Suppressor macrophage (primary cell): ENCODE measurements at places on chromosomes 1 and 21.

- peak; percentile 48 for DNase-seq
Observed at GRCh38 chr1:41846625-41847405, 71.9 kb downstream of the HIVEP3 start.

- no peak for DNase-seq
Observed at GRCh38 chr1:22263359-22263758, 120.5 kb upstream of the WNT4 start.

DNA sequence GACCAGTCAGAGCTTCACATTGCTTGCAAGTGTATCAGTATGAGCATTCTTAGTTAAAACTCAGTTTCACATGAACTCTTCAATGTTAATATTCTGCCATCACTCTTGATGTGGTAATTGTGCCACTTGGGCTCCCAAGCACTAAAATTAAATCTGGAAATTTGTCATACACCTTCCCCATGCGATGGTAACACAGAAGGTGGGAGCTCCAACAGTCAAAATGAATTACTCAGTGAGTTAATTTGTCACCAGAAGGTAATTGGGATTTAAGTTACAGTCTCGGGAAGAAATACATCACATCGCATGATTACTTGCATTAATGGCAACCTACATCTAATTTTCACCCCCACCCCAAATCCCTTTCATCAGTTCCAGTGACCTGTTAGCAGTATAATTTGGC is 376.5 kb upstream of the DAB1 start:
- DNase-seq, result no peak

- no peak for DNase-seq
Observed at GRCh38 chr1:56816264-56816663, 2.9 kb downstream of the FYB2 start.

DNA sequence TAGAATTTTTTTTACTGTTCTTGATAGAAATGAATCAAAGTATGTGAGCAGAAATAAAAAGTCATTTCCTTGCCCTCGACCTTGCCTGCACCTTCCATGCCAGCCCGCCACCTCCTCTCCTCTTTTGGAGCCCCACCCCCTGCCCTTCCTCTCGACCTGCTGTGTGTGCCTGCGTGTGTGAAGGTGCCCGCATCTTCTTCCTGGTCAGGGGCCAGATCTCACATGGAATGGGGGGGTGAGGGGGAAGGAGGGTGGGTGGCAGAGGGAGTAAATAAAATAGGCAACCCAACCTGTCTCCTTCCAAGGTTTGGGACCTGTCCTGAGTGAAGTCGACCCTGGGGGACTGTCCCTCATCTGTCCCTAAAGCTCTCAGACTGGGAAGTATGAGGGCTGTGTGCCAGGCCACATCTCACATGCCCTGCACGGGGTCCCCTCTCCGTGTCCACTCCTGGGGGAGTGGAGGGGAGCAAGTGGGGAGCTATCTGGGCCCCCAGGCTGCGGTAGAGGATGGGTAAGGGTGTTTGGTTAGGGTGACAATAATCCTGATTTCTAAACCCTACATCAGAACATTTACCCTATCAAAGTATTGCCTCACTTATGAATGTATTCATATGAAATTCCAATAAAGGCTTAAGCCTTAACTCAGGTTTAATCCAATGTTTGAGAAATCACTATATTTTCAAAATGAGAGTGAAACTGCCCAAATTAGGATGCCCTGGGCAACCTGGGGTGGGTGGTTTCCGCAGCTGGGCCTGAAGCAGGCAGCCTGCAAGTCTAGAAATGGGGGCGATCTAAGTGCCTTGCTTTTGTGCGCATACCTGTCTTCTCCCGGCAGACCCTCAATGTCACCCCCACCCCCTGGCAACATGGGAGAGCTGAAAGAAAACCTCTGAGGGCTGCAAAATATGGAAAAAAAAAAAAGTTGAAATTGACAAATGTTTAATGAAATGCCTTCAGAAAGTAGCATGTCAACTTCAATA is 15.4 kb downstream of the AMPD2 start:
- no peak for DNase-seq

DNA sequence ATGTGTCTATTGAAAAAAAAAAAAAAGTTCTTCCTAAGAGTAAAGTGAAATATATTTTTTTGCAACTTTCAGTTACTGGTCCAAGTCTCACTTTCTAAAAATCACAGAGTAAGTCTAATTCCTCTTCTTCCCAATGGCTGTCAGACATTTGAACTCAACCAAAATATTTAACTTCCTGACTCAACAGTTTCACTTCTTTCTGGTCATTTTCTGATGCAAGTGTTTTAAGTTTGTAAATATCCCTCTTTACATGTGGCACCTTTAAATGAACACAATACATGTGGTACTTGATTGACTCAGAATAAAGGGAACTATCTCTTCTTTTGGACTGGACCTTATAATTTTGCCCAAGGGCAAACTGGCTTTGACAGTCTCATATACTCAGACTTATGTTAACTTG is 76.7 kb downstream of the ASH1L start:
- DNase-seq, result no peak

DNA sequence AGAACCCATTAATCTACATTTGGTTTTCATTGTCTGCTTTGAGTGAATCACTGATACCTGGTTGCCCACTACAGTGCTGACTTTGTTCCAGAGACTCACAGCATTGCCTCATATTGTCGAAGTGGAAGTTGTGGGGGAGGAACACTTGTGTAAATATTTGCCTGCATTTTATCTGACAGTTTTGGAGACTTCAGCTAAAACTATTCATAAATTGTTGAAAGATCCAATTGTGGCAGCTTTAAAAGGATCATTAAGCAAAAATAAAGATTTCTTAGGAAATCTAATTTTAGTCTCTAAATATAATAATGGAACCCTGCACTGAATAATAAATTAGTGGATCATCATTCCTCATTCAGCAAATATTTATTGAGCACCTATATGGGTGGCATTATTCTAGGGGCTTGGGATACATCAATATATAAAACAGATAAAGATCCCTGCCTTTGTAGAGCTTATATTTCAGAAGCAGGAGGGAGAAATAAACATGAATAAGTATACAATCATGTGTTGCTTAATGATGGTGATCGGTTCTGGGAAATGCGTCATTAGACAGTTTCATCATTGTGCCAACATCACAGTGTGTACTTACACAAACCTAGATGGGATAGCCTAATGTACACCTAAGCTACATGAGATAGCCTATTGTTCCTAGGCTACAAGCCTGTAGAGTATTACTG is 73.5 kb downstream of the OSBPL9 start:
- DNase-seq, result peak; percentile 78

DNA sequence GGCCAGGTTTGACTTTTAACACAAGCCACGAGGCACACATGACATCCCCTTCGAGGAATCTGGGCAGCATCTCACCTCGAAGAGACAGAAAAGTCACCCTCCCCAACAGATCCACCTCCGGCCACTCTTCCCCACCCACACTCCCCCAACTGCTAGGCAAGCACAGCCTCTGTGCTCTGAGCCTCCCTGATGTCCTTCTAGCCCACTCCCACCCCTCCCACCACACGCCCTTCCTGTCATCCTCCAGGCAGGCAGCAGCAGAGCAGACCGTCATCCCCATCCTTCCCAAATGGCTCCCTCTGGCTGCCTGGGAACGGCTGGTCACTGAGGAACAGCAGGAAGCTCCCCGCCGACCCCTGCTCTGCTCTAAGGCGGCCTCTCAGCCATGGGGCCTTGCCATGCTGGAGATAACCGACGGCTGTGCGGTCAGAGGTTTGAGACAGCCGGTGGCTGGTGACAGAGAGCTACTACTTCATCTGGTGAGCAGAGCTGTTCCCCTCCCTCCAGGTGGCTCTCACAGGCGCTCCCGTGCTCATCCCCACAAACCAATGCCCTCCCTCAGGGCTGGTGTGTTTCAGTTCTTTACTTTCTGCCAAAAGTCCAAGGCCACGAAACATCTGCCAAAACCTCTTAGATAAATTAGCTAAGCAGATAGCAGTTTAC is 25.6 kb downstream of the NPHP4 start:
- no peak for DNase-seq

GRCh38 chr21:16377857-16378256 is 648.1 kb downstream of the USP25 start:
- no peak for DNase-seq

DNA sequence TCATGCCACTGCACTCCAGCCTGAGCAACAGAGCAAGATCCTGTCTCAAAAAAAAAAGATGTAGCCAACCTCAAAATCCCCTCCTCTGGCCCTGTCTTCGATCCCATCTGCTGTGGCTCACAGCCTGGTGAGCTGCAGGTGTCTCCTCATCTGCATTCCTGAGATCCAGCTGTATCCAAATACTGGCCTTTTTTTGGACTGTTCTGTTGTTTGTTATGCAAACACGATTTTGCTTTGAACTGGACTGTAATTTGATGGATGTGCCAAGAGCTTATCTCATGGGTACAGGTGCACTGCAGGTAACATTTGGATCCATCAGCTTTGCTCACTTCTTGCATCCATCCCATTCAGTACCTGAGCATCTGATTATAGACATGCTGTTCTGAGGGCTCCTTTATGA is 14.1 kb upstream of the FAM43B start:
- DNase-seq, result no peak

- DNase-seq, result no peak
Observed at GRCh38 chr1:2177946-2178538, 16.5 kb downstream of the FAAP20 start.

DNA sequence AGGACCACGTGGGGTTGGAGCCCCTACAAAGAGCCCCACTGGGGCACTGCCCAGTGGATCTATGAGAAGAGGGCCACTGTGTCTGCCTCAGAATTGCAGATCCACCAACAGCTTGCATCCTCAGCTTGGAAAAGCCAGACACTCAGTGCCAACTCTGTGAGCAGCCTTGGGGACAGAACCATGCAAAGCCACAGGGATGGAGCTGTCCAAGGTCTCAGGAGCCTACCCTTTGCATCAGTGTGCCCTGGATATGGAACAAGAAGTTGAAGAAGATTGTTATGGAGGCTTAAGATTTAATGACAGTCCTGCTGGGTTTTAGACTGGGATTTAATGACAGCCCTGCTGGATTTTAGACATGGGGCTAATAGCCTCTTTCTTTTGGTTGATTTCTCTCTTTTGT is 1670.9 kb downstream of the PLA2G4A start:
- DNase-seq, result no peak

GRCh38 chr1:204495078-204495753 is 611 bp upstream of the PIK3C2B start:
- DNase-seq, result no peak

DNA sequence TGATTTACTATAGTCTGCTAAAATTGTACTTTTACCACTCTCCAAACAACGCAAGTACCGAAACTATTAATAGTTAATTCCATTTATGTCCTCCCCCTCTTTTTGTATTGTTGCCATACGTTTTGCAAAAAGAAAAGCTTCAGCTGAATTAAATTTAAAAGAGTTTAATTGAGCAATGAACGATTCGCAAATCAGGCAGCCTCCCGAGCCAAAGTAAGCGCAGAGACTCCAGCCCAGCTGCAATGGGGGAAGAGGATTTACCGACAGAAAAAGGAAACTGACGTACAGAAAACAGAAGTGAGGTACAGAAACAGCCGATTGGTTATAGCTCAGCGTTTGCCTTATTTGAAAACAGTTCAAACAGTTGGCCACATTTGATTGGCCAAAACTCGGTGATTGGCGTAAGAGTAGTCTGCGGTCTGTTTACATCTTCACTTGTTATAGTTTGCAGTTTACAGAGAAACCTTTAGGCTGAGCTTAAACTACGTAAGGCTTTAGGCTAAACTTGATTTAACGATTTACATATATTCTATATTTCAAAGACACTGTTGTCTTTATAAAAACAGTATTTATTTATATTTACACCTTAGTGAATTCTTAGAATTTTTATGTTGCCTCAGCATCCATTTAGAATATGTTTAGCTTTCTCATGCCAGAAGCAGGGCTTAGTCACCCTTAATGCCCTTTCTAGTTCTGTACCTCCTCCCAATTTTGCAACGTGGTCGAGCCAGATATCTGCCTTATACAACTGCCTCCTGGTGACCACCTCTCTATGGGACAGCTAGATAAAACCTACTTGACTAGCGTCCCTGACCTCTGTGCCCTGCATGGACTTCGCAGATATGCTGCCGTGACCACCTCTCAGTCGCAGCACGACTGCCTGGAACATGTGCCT is 23.8 kb downstream of the CR1 start:
- no peak for DNase-seq

DNA sequence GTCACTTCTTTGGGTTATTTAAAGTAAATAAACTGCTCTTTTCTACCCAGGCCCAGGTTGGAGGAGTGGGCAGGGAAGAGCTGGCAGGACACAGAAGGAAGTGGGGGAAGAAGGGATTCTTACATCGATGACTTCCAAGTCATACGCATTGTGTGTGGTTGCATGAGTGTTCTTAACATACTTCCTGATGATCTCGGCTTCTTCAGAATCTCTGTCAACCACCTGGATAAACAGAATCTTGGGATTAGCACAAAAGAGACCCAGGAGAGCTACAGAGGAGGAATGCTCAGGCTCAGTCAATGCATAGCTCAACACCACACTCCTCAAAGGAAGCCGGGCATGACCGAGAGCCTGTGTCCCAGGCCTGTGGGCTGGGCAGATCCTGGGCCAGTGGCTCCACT is 42.1 kb downstream of the PARP1 start:
- DNase-seq, result no peak

DNA sequence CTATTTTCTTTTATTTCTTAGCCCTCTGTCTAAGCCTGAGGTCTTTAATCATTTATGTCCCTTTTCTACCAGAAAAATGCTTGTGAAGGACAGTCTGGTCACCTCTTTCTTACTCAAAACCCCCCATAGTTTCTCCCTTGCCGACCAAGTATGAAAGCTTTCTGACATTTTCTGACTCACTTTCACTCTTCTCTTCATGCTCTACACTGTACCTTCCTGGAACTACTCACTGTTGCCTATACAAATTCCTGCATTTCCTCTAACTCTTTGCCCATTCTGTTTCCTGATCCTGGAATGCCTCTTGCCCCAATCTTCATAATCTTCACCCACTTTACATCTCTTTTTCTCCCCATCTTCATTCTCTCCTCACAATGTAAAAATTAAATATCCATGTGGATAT is 380.0 kb downstream of the HHIPL2 start:
- DNase-seq, result no peak

DNA sequence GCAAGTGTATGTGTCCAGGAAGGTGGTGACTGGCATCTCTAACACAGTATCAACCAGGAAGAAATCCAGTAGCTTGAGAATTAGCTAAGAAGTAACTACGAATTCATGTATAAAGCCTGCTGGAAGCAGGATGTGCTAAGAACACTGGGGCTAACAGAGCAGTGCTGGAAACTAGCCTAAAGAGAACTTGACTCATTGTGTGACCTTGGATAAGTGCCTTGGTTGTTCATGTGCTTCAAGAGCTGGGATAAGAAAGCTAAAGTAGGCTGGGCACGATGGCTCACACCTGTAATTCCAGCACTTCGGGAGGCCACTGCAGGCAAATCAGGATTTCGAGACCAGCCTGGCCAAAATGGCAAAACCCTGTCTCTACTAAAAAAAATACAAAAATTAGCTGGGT is 186.9 kb downstream of the RRAGC start:
- DNase-seq, result no peak

- DNase-seq, result no peak
Observed at GRCh38 chr1:181397845-181398244, 85.5 kb upstream of the CACNA1E start.

DNA sequence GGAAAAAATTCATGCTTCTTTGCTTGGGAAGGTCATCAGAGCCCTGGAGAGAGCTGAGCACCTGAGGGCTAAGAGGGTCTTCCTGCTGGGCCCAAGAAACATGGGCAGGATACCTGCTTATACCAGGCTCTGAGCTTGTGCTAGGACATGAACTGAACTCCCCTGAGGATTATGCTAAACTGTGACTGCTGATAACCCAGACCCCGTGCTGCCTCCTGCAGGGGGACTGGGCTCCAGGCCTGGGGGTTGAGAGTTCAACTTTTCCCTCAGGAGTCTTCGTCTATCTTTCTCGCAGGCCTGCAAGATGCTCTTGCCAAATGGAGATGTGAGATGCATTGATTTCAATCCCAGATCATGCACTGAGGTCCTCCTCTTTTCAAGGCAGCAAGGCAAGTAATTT is 368.5 kb downstream of the HHAT start:
- no peak for DNase-seq
